ENCODE measurements at places on chromosomes 2 and 18.

DNA sequence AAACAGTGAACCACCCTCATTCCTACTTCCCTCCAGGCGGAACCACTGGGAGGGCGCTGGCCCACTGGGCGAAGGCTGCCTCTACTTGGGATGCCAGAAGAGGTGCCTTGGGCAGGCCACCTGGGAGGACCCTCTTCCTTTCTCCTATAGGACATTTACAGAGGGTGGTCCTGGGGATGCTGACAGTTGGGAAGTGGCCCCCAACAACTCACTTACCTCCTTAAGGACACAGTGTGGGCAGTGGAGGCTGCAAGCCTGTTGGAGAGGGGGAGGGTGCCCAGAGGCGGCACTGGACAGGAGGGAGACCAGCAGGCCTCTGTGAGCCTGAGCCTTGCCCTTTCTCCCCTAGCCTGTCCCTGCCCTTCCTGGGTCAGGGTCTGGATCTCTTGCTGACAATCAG, 346.4 kb upstream of the HS6ST1 start:
- no peak for DNase-seq

GRCh38 chr2:156890529-156891148, 366.9 kb upstream of the GALNT5 start:
- no peak for DNase-seq

DNA sequence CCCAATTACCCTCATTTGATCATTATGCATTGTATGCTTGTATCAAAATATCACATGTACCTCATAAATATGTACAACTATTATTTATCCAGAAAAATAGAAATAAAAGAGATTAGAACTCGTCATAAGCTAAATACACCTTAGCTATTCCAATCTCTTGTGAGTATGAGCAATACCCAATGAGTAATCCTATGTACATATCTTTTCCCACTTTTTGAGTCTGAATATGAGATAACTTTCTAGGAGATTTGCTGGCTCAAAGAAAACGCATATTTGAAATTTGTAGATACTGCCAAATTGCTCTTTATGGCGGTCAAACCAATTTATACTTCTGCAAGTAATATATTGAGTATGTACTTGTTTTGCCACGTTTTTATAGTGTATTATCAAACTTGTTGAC, 24.1 kb downstream of the PRKD3 start:
- DNase-seq: no peak

GRCh38 chr2:1973636-1974035, 229.3 kb upstream of the PXDN start:
- DNase-seq: no peak

- DNase-seq: no peak
Observed at GRCh38 chr2:176934869-176935415, 277.7 kb upstream of the HNRNPA3 start.

- DNase-seq: no peak
Observed at GRCh38 chr2:226477221-226478108, 322.2 kb downstream of the IRS1 start.

DNA sequence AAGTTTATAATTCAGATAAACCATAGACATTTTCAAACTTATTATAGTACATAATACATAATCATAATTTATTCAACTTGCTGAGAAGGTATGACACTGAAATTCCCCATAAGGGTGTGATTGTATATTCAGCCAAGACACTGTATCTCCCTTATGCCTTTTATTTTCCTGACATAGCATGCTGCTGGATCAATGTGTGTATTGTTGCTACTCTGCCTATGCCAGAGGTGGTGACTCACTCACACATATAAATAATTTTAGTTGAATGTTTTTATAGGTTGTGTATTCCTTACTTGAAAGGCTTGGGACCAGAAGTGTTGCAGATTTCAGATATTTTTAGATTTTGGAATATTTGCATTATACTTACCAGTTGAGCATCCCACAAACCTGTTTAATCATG, 86.8 kb downstream of the VRK2 start:
- no peak for DNase-seq
